ENCODE measurements at places on chromosomes 16 and 17.

DNA sequence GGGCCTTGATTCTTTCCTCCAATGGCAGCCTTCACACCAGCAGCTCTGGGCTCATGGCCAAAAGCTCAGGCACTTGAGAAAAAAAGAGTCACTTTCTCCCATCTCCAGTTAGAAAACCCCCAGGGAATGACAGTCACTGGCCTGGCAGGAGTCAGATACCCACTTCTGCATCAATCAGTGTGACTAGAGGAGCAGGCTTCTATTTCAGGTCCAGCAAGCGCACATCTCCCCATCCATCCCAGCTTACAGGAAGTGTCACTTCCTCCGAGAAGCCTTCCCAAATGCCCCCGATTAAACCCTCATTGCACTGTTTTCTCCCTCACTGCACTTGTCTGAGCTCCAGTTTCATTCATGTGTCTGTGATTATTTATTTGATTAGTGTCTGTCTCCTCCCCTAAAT lies 30.4 kb upstream of the CCL1 start:
- no peak for DNase-seq

GRCh38 chr16:1356061-1356900 lies 4.5 kb downstream of the GNPTG start:
- no peak for DNase-seq

DNA sequence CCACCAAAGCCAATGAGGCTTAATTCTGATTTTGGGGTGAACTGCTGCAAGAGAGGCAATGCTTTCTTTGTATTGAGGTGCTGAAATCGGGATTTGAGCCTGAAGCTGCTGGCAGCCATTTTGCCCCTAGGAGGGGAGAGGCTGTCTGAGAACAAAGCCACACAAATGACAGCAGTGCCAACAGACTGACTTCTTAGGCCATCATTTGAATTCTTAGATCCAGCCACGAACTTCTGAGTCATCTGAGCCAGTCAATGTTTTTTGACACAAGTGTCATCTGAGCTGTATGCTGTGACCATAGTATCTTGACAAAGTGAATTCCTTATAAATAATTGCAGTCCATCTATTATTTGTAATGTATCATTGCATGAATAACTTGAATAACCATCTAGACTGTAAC lies 29.0 kb downstream of the HYDIN start:
- no peak for DNase-seq

DNA sequence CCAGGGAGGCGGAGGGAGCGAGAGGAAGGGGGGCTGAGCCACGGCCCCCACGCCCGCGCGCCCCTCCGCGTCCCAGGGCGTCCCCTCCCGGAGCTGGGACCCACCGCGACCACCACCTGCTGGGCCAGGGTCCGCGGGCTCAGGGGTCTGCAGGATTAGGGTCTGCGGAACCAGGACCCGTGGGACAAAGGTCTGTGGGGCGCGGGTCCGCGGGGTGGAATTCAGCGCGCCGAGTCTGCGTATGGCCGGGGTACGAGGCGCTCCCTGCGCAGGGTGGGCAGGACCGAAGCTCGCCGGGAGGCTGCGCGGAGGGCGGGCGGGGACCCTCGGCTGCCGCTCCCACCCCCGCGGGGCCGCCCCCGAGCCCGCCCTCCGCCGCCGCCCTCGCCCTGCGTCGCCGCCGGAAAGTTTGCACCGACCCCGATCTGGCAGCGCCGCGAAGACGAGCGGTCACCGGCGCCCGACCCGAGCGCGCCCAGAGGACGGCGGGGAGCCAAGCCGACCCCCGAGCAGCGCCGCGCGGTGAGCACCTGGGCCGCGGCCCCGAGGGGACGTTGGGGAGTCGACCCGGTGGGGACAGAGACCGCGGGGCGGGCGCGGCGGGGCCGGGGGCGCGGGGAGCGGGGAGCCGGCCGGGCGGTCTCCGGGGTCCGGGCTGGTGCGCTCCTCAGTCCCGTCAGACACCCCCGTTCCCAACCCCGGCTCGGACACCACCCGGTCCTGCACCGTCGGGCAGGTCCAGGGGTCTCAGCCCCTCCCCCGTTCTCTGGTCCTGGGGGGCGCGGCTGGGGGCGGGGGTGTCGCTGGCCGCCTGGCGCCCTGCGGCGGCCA lies at the start of gene GCGR:
Gene GCGR (plus strand): TSS at position 423 of the 831 bp plus-strand sequence. CDS start 4,869 bp downstream, outside the sequence.
- DNase-seq, result no peak

Measured in NCI-H146 (cell line).